T-helper 2 cell (primary cell): ENCODE measurements at places on chromosomes 6 and 20.

GRCh38 chr20:60424267-60424902 is 466.2 kb downstream of the CDH26 start:
- no peak for DNase-seq

GRCh38 chr6:168320634-168321033 is 1.1 kb upstream of the DACT2 start:
- no peak for DNase-seq

DNA sequence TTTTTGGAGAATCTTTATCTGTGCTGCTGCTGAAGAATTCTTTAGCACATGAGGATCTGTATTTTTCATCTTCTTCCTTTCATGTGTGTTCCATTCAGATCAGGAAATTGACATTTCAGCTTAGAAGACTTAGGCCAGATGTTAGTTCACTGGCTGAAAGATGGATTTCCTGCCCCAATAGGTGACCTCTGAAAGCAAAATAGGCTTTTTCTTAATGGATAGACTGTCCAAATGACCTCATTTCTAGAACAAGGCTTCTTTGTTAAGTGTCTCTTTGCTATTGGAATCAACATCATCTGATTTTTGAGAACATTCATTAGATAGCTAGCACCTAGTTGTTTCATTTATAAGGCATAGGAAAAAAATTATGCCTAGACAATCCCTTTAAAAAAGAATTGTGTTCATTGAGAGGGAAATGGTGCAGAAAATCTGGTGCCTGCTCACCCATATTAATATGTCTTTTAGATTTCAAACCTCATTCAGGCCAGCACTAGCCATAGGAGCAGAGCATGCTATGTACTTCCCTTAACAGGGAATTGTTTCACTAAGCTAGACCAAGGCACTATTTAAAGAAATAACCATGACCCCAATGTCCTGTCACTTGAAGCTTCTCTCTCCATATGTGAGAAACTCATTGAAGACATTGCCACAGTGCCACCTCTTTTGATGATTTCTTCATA is 13.6 kb upstream of the SASH1 start:
- DNase-seq = no peak

DNA sequence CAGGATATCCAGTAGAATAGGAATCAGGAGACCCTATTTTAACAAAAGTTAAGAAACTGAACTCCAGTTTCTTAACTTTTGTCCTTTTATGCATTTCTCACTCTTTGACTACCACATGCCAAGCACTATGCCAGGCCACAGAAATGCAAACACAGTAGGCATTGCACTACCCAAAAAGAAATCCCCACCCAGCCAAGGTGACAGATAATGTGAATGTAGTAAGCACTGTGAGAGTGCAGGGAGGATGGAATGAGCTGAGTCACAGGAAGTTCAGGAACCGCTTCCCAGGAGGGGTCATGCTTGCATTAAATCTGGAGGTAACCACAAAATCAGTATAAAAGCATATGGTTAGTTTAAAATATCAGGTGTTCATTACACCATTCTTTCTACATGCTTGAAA is 20.1 kb upstream of the FAM83C start:
- DNase-seq = no peak

- no peak for DNase-seq
These were observed 42.9 kb upstream of the FAM83D start for GRCh38 chr20:38883081-38883980.

DNA sequence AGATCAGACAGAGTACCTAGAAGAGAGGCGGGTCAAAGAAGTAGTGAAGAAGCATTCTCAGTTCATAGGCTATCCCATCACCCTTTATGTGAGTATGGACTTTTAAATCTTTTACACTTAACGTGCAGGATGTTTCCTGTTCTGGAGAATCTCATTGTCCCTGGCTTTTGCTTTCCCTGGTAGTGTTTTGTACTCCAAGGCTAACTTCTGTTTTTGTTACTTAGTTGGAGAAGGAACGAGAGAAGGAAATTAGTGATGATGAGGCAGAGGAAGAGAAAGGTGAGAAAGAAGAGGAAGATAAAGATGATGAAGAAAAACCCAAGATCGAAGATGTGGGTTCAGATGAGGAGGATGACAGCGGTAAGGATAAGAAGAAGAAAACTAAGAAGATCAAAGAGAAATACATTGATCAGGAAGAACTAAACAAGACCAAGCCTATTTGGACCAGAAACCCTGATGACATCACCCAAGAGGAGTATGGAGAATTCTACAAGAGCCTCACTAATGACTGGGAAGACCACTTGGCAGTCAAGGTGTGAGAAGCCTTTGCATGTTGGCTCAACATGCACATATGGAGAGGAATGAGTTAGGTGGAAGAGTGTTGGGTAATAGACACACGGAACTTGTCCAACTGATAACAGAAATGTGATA is 3.3 kb downstream of the HSP90AB1 start:
- DNase-seq = no peak

DNA sequence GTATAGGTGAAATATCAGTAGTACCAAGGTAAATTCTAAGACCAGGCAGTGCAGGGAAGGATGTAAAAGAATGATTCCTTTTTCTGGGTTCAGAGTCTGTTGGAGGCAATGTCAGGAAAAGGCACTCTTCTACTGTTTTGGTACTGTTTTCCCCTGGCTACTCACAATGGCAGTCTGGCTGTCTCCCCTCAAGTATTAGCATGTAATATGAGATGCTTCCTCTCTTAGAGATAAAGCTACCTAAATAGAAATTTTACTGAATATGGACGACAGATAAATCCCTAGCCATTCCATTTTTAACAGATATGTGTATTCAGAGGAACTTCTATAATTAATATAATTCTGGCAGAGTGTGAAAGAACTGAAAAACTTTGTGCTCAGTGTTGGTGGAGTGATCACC is 3.5 kb downstream of the RNF8 start:
- DNase-seq = no peak

GRCh38 chr6:167091026-167091804 is 31.7 kb upstream of the CCR6 start:
- no peak for DNase-seq

DNA sequence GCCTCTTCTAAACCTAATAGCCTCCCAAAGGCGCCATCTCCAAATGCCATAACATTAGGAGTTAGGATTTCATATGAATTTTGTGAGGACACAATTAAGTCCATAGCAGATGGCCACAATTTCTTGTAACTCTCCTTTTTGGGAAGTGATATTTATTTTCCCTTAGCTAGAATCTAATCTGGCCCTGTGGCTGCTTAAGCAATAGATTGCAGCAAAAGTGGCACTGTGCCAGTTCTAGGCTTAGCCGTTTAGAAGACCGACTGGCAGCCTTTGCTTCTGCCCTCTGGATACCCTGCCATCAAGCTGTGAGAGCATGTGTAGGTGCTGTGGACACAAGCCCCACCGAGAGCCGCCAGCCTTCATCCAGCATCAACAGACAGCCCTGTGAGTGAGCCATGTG is 15.9 kb upstream of the ADGB start:
- no peak for DNase-seq
